ENCODE measurements at places on chromosomes 11 and 22.

- no peak for DNase-seq
These were observed 23.4 kb downstream of the PANX1 start for GRCh38 chr11:94151903-94152677.

- DNase-seq = no peak
These were observed 3.6 kb downstream of the BCL9L start for GRCh38 chr11:118921929-118922744.

DNA sequence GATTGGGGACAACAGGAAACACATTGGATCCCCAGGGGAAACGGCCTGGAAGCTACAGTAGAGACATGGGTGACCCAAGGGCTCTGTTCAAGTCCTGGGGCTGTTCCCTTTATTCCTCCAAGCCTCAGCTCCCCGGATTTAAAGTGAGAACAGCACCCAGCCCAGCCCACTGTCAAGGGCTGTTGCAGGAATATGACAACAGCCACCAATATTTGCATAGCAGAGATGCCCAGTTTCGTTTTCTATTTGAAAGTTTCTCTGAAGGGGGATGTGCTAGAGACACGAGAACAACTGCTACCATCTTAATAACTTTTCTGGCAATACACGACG is 81.1 kb upstream of the WNT7B start:
- DNase-seq = no peak

DNA sequence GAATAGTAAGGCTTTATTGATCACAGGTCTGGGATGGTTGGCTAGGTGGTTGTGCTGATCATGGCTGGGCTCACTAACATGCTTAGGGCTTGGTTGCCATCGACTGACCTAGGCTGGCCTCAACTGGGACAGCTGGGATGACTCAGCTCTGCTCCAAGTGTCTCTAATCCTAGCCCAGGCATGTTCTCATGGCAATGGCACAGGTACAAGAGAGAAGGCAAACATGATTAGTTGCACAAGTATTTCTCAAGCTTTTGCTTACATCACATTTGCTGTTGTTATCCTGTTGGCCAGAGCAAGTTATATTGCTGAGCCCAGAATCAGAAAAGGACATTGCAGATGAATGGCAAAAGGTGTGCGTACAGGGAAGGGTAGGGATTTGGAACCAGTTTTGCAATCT is 68.5 kb upstream of the SLC35C1 start:
- DNase-seq = no peak

DNA sequence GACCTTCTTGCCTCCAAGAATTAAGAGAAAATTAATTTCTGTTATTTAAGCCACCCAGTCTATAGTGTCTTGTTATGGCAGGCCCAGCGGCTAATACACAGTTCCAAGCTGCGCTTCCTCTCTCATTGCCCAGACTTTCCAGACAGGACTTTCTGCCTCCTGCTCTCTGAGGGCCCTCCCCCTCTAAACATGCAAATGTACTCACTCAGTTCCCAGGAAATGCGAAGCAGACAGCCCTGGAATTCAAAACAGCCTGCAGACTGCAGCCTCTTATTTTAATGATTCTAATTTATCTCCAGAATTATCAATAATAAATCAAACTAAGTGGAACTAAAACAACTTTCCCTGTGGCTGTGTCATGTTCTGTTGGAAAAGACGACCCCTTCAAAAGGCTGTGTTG is 115.5 kb upstream of the ISX start:
- no peak for DNase-seq

DNA sequence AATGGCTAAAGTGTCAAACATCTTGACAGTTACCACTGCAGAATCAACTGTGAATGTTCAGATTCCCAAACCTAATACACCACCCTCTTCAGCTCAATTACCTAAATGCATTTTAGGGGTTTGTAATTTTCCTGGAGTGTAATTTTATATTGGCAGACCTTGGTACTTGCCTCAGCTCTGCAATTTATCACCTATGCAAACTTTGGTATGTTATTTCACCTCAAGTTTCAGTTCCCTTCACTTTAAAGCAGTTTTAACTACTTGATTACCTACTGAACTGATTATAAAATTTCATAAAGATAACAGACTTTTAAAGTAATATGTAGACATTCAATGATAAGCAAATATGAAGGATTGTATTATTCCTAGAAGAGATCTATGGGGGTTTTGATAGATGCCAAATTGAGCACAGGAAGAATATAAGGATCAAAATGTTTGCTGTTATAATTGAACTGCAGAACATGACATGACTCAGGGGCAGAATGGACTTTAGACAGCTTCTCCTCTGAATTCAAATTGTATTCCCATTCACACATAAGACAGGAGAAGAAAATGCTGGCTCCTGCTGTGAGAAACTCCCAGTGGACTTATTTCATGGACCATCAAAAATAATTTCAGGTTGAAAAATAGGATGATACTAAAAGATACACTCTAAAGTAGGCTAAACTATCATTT is 491.5 kb upstream of the LUZP2 start:
- no peak for DNase-seq

DNA sequence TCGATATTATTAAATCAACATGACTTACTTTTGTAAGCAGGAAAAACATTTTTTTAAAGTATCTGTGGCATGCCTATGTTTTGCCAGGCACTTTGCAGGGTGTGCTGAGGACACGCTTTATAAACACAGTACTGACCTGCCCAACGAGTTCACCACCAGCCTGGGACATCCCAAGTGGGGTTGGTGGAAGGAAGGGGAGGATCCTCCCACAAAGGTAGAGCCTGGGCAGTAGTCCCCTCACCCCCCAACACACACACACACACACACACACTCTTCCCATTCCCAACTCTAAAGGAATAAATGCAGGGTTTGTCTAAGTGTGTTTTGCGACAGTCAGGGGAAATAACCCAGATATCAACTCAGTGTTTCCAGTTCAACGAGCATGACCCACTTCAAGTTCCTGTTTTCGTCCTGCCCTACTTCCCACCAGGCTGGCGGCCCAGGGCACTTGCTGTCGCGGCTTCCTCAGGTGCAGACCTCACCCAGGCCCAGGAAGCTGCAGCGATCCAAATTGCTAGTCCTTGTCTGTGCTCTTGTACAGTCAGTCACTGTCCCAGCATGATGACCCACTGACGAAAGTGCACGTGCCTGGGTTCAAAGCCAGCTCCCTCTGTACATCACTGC is 3.1 kb downstream of the CERK start:
- peak; percentile 77 for DNase-seq

- no peak for DNase-seq
These were observed 70.2 kb downstream of the MTNR1B start for GRCh38 chr11:93039531-93040240.

- no peak for DNase-seq
These were observed 29.5 kb upstream of the ANO5 start for GRCh38 chr11:22163394-22163797.

GRCh38 chr11:70663815-70664214 is 265.5 kb downstream of the CTTN start:
- no peak for DNase-seq

GRCh38 chr11:225734-226453 is 10.2 kb downstream of the SIRT3 start:
- no peak for DNase-seq

- no peak for DNase-seq
These were observed 16.5 kb downstream of the TOLLIP start for GRCh38 chr11:1292644-1293618.

- no peak for DNase-seq
These were observed 248.4 kb upstream of the B3GAT1 start for GRCh38 chr11:134660416-134660815.

- DNase-seq = no peak
These were observed 59.1 kb downstream of the RASSF10 start for GRCh38 chr11:13068211-13068610.

DNA sequence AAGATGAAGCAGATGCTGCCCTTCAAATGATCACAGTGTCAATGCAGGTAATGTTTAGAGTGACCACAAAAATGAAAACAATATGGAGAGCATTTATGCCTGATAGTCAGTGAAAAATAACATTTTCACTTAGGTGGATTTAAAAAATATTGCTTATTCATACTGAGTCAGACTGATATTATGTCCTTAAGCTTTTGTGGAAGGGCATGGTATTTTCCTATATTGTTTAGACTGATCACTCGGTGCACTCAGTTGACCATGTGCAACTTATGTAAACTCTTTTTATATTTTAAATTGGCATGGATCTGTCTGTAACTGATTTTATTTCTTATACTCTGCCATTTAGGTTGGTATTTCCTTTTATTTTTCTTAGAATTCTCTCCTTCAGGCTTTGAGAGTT is 106.6 kb downstream of the DYNC2H1 start:
- DNase-seq = no peak

- no peak for DNase-seq
These were observed 15.1 kb downstream of the MTMR2 start for GRCh38 chr11:95908826-95909225.

DNA sequence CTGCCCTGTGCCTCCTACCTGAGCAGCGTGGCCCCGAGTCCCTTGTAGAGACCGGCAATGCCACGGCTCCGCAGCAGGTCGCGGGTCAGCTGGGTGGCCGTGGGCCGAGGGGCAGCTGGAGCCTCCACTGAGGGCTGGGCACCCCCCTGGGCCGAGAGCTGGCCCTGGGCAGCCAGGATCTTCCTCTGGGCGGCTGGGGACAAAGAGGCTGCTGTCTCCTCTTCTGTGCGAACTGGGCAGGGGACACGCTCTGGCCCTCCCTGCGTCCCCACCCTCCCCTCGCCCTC is 2.6 kb upstream of the CEND1 start:
- DNase-seq = no peak

DNA sequence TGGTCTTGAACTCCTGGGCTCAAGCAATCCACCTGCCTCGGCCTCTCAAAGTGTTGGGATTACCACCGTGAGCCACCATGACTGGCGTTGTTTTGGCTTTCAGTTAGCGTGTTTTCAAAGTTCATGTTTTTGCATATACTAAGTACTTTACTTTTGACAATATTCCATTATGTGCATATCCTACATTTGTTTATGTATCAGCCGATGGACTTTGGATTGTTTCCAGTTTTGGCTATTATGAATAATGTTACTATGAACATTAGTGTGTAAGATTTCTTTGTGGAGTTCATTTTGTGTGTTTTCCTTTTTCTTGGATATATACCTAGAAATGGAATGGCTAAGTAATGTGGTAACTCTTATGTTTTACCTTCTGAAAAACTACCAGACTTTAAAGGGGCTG is 9.9 kb downstream of the CSTF3 start:
- DNase-seq = no peak

- no peak for DNase-seq
These were observed 176.0 kb downstream of the ARHGAP42 start for GRCh38 chr11:100863080-100863581.

- no peak for DNase-seq
These were observed 4.6 kb downstream of the C11orf71 start for GRCh38 chr11:114395736-114396135.

- DNase-seq = no peak
These were observed 59.7 kb upstream of the RBFOX2 start for GRCh38 chr22:36088292-36088691.

GRCh38 chr11:73185680-73186293 is 32.3 kb upstream of the P2RY2 start:
- no peak for DNase-seq

DNA sequence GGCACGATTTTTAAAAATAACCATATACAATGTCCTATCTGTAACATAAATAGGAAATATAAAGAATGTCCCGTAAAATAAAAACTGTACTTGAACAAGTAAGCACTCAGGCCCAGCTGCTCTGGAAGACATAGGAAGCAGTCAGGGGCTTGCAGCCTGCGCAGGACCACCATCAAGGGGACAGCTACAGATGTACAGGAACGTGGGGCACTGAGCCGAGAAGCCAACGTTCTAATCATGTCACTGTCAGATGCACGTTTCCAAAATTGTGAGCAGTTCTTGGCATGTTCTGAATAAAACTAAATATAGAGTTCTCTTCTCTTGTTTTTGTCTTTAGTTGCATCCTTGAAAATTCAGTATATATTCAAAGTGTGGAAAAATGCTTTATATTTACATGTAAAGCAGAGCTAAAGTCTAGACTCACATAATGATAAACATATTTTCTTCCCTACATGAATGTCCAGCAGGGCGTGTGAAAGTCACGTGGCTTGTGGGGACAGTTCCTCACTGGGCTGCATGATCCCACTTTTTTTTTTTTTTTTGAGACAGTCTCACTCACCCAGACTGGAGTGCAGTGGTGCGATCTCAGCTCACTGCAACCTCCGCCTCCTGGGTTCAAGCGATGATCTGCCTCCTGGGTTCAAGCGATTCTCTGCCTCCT is 28.4 kb upstream of the TSPAN18 start:
- DNase-seq = no peak

- DNase-seq = no peak
These were observed 3.4 kb downstream of the C11orf71 start for GRCh38 chr11:114396916-114397315.

DNA sequence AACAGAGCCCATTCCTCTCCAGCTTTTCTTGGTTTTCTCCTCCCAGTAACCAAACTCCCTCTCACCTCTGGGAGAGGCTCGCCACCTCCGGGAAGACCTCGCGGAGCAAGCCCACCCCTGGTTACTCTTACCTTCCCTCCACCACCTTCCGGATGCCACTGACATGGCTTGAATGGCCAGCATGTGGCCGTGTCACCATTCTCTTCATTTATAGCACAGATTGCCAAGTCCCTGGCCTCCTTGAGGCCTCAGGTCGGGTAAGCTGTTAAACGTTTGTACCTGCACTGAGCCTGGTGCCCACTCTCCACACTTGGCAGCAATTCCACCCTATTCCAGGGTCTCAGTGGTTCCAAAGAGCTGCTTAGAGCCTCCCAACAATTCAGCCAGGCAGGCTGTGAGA is 8.0 kb upstream of the FXYD2 start:
- DNase-seq = no peak

DNA sequence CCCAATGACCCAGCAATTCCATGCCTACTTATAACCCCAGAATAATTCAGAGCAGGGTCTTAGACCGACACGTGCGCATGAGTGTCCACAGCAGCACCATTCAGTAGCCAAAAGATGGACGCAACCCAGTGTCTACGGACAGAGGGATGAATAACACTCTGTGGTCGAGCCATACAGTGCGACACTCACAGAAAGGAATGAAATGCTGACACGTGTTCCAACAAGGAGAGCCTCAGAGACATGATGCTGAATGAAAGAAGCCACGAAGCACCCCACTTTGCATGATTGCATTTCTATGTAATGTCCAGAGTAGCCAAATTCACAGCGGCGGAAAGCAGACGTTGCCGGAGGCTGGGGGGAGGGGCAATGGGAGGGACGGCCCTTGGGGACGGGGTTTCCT is 134.4 kb downstream of the CTTN start:
- no peak for DNase-seq

GRCh38 chr22:25373961-25374360 is 154.5 kb downstream of the CRYBB2 start:
- DNase-seq = no peak

- DNase-seq = no peak
These were observed 126.6 kb downstream of the DSCAML1 start for GRCh38 chr11:117670443-117670842.

All from effector memory CD8-positive, alpha-beta T cell (primary cell).